Cardiac septum (tissue), 1 donor: ENCODE measurements at places on chromosomes 16 and 17. TPM values are rescaled to one million over a fixed set of nuclear protein-coding genes. Genes with fewer than 3 reads are reported as not detected.

The KRTAP4-9 gene
- not detected for total RNA-seq

DNA sequence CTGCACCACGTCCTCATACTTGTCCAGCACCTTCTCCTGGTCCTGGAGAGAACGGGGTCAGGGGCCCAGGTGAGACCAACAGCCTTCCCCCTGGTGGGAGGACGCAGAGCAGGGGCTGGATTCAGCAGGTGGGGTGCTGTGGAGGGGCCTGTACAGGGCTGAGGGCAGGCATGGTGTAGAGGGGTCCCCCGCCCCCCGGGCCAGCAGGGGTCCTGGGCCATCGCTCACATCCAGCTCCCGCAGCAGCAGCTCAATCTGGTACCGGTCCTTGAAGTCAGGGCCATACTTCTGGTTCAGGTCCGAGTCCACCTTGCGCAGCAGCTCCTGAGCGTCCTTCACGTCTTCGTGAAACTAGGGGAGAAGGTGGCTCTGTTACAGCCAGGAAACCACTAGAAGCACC is 41.6 kb downstream of the PPL start:
- no peak for DNase-seq

- no peak for DNase-seq
Observed at GRCh38 chr17:54028986-54029580, 206.4 kb downstream of the KIF2B start.

DNA sequence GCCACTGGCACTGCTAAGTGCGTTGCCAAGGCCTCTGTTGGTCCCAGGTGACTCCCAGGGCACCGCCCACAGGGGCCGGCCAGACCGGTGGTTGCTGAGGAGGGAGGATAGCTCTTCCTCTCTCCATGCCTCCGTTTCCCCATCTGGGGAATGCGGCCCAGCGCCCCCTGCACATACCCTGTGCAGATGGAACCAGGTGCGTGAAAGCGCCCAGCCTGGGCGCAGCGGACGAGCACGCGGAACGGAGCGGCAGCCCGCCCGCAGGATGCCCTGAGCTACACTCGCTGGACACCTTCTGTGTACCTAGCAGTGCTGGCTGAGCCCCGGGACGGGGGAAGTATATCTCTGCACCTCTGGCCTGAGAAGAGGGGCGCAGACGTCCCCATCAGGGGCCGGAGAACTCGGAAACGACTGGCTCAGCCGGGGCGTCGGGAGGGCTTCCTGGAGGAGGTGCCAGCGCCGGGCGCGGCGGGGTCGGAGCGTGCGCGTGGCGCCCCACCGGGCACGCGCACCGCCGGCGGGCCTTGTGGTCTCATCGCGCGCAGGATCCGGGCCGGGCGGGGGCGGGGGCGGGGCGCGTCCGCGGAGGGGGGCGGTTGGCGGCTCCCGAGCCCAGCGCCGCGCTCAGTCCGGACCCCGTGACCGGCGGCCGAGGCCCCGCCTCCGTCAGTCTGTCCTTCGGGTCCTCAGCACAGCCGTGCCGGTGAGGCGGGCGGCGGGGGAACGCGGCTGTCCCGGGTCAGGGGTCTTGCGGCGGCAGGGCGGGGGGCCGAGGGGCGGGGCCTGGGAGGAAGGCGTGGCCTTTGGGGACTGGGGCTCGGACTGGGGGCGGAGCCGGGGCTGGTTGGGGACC is at the start of the genes CCDC78 and HAGHL:
Gene CCDC78, minus strand, starts transcription at position 6 of the 853 bp plus-strand sequence. CDS start 76 bp downstream, outside the sequence.
Gene HAGHL, plus strand, starts transcription at position 669 of the 853 bp plus-strand sequence. CDS start 404 bp downstream, outside the sequence.
- DNase-seq: no peak

- no peak for DNase-seq
Observed at GRCh38 chr16:67339453-67339852, 12.8 kb downstream of the LRRC36 start.

The TEKT1 gene
- not detected for total RNA-seq

DNA sequence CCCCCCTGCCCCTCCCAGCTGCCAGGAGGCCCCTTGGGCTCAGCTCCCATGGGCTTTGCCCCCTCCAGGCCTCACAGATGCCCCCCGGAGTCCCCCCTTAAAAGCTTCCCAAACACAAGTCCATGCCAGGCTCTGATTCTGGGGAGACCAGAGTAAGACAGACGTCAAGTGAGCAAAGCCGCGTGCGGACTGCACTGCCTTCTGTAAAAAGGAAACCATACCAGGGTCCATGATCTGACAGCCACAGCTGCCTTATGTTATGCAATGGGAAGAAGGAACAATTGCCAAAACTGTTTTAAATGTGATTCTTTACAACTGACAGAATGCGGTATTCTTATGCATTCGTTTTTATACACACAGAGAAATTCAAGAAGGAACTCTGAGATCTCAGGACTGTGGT is 17.9 kb upstream of the HEXD start:
- no peak for DNase-seq

- no peak for DNase-seq
Observed at GRCh38 chr16:51061328-51061727, 89.7 kb downstream of the SALL1 start.

DNA sequence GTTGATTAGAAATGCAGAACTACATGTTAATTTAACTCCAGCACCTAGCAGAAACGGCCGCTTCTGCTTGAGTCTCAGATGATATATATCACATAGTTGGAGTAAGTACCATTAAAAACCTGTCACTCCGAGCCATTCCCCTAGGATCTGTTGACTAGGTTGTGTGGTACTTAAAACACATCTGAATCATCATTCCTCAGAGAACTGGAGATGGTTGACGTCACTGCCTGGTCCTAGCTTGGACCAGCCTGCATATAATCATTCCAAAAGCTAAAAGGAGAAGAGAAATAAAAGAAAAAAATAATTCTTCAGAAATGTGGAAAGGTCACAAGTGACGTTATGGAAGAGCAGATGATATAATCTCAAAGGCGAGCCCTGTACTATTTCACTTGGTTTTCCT is 31.3 kb upstream of the RASL10B start:
- DNase-seq: no peak
